Activated CD4-positive, CD25-positive, alpha-beta regulatory T cell (primary cell): ENCODE measurements at places on chromosomes 2 and 18.

- no peak for DNase-seq
These were observed 105.6 kb upstream of the LDLRAD4 start for GRCh38 chr18:13112982-13113381.

DNA sequence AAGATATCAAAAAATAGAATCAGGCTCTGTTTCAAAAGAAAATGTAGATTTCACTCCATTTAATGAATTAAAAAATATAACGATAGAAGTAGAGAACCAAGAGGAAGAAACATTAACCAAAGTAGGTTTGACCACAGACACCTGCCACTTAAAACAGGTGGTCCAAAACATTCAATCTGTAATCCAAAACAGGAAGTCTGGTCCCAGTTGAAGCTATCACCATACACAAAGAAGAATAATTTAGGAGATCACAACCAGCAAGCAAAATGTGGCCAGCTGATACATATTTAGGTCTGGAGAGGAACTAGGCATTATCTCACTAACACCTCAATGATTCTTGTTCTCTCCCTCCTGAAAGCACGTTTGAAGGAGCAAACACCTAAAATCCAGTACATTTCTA lies 73.1 kb downstream of the FTCDNL1 start:
- DNase-seq, result no peak

GRCh38 chr2:226366920-226367319 lies 432.7 kb downstream of the IRS1 start:
- no peak for DNase-seq

- DNase-seq, result no peak
These were observed 36.5 kb downstream of the COLEC12 start for GRCh38 chr18:463827-464541.

DNA sequence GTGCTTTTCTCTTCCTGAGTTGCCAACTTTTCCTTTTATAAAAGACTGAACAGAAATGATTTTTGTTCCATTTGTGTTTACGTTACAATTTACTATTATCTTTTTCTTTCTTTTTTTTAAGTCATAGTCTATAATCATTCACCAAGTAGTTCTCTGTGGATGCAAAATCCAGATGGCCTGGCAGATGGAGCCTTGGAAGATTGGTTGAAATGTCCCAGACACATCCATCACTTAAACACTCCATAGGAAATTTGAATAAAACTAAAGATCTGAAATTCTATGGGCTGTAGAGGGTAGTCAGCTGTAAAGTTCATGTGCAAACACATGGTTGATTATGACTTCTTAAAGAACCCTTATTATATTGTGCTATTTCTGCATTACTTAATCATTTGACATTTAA lies 164.8 kb upstream of the DOCK10 start:
- no peak for DNase-seq

GRCh38 chr18:12028040-12028628 lies 46.8 kb downstream of the IMPA2 start:
- DNase-seq, result no peak

DNA sequence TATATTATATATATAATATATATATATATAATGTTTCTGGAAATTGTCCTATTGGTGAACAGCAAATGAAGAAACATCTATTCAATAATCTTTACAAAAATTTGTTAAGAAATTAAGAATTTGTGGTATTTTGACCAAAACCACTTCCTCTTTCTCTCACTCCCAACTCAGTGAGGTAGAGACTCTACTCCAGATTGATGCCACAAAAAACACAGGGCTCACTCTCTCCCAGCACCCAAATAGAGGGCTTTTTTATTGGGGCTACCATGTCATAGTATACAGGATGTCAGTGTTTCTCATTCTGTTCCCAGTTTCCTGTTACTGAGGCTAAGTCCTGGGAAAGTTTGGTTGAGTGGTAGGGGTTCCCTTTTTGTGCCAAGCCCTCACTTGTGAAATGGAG lies 1155.4 kb downstream of the BCL11A start:
- no peak for DNase-seq

- DNase-seq, result no peak
These were observed 357.1 kb downstream of the EN1 start for GRCh38 chr2:118490330-118490729.

GRCh38 chr2:201523506-201523905 lies 72.0 kb downstream of the STRADB start:
- DNase-seq, result no peak

- DNase-seq, result no peak
These were observed 17.2 kb upstream of the ASB1 start for GRCh38 chr2:238409341-238410199.

DNA sequence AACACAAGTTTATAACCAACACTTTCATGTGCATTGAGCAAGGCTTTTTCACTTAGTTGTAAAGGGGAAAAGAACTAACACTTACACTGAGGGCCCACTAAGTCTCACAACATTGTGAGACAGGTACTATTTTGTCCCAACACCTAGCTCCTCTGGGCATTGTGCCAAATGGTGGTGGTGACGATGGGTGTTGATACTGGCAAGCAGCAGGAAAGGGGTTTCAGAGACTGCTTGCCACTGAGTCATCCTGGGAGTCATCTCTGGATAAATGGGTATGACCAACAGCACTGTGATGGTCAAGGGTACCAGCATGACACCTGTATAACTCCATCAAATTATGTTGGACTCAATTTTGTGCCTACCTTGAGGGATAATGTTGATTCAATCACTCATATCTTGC lies 138.8 kb upstream of the ITGA6 start:
- no peak for DNase-seq

DNA sequence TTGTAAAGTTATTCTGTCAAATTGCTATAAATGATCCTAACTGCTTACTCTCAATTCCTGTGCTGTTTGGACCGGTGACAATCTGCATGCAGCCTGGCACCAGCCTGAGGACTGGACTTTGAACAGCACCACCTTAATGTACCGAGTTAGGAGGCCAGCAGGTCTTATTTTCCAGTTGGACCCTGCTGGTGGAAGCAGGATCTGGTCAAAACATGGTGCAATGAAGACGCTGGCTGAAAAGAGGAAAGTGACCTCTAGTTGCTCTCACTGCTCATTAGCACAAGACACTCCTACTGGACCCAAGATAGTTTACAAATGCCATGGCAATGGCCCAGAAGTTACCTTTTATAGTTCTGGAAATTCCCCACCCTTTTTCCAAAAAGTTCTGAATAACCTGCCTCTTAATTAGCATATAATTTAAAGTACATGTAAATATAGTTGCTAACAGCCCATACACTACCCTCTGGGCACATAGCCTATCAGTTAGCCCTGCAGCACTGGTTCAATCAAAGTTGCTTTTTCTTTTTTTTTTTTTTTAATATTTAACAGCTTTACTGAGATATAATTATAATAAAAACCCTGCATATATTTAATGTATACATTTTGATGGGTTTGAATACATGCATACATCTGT lies 35.8 kb downstream of the RBKS start:
- no peak for DNase-seq

GRCh38 chr2:132949108-132949507 lies 279.1 kb upstream of the LYPD1 start:
- DNase-seq, result no peak
